ENCODE measurements at places on chromosomes 6 and 20.
A peak's percentile ranks its signal among the peaks of the same experiment; 100 is the strongest.

GRCh38 chr6:36938536-36938935 lies 16.0 kb upstream of the PI16 start:
- no peak for DNase-seq

DNA sequence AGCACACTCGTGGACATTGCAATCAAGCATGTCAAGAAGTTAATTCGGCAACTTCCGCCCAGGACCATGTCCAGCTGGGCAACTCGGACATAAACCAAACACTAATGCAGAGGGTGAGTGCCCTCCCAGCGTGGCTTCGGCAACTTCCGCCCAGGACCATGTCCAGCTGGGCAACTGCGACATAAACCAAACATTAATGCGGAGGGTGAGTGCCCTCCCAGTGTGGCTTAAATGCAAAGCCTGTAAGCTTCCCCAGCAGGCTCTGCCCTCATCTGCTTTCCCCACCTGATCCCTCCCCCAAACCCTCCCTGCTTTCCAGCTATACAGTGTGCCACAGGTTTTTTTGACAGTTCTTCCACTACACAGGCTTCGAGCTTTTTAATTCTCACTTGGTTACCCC lies 143.4 kb downstream of the PXDC1 start:
- DNase-seq: no peak

- DNase-seq: no peak
Observed at GRCh38 chr20:18197382-18198070, 59.9 kb downstream of the KAT14 start.

DNA sequence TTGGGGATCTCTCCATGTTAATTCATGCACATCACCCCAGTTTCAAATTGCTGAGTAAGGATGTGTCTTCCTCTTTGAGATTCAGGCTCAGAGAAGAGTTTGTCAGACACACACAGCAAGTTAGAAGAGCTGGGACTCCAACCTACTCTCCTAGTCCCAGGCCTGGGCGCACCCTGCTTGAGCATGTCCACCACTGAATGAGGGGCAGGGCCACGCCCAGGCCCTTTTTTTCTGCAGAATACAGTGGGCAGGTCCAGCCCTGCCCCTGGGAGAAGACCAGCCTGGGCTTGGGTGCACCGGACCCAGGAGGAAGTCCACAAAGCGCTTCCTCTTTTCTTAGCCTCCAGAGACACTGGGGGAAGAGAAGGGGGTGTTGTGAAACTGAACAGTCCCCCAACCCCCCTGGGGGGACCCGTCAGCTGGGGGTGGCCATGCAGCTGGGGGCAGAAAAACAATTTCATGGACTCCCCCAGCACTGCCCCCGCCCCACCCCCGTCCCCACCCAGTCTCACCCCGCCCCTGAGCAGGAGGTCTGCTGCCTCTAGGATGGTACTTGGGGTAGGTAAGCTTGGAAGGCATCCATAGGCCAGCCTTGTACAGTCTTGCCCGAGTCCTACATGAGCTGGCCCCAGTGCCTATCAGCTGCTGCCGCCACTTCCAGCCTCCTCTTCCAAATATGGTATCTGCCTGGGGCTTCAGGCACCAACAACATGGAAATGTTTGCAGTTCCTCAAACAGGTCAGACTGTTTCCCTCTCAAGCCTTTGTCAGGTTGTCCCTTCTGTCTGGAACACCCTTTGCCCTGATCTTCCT lies 11.7 kb upstream of the HCK start:
- DNase-seq: no peak

DNA sequence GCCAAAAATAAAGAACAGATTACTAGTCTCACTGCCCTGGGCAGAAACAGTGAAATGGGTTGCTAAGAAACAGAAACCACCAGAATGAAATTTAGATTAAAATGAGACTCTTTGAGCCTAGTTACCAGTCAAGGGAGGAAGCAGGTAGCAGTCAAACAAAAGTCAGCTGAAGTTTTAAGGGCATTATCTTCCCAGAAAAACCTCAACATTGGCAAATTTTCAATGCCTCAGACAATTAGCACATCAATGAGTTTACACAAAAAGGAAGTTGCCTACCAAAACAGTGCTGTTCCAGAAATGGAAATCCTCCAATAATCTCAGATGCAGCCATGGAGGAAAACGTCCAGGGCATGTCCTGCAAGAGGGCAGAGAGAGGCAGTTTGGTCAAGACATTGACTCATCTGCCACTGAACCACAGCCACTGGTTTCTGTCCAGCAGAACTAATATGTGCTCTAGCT lies 399.7 kb upstream of the ADGRB3 start:
- no peak for DNase-seq

- DNase-seq: peak; percentile 41
Observed at GRCh38 chr6:90294989-90295853, 1.4 kb downstream of the BACH2 start.

DNA sequence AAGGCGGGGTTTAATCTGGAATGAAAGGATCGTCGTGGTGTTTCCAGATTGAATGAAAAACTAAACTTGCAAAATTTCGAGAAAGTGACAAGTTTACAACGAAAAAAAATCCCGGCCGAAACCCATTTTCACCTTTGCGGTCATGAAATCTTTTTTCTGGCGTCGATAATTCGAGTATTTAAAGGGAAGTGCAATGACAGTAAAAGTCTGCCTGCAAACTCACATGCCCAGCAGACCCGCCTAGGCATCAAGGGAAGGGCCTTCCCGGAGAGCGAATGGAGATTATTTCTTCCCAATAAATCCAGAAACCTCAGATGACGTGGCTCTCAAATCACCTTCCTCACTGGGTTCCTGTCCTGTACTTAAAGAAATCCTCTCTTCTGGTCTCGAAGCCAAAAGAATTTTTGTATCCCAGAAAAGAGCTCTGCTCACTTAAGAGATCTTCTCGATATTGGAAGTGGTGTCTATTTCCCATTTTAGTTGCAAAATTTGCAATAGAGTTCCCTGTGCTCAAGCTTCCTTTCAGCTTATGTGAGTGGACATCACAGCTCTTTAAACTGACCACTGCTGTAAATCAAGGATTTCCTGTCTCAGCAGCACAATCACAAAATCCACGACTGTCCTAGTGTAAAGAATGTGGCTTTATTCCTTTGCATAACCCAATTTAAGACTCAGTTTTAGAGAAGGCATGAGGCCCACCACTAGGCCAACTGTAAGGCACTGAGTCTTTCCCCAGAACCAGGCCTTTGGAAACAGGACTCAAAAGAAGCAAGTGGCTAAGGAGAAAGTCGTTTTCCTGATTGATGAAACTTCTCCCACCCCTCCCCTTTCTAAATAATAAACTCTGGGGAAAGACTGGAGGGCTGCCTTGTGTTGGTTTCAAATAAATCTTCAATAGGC lies 3.9 kb downstream of the OLIG3 start:
- no peak for DNase-seq

GRCh38 chr6:144378437-144378836 lies 93.3 kb downstream of the UTRN start:
- no peak for DNase-seq

- no peak for DNase-seq
Observed at GRCh38 chr20:1943275-1944002, 48.2 kb downstream of the SIRPA start.

DNA sequence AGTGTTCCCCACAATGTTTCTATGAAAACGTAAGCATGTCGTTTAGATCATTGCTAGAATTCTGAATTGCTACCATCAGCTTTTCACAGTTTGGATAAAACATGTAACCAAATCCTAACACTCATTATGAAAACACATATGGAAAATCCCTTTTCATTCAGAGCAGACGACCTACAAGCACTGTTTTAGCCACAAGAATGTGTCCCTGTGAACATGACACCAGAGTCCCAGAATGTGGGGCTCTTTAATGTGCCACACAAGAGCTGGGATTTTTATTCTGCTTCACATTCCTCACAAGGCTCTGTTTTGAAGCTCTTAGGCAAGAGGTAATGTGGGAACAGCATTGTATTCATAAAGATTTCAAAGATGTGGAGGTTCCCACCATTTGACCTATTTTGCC lies 141.1 kb upstream of the CITED2 start:
- no peak for DNase-seq

- DNase-seq: no peak
Observed at GRCh38 chr6:165060720-165061119, 248.7 kb downstream of the C6orf118 start.

DNA sequence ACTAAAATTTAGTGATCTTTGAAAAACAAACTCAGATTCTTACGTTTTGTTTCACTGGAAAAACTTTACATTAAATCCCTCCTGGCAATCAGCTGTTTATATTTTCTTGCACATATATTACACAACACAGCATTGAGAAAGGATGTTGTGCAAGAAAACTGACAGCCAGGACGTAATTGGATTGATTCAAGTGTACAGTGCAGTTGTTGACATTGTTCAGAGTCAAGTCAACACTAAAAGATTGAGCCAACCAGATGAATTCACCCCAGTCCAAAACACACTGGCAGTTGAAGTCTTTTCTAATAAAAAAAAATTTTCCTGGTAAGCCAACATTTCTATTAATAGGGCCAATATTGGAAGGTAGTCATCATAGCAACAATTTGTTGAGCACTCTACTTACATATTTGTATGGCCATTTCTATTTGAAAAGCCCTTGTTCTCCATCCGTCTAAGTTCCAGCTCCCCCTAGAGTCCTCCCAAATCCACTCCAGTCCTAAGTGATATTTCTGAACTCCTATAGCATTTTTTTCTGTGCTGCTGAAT lies 20.9 kb upstream of the VNN1 start:
- DNase-seq: no peak

DNA sequence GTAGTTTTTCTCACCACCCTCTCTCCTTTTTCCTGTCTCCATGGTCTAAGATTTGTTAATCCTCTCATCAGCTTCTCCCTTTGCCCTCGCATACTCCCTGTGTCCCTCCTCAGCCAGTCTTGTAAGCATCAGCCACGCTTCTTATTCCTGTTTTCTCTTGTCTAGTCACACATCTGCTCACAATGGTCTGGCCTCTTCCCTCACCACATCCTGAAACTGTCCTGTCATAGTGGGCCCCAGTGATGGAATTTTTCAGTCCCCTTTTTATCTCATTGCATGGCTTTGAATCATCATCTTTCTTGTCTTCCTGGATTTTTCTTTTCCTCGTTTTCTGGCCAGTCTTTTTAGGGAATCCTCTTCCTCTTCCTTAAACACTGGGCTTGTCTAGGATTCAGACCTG lies 57.2 kb downstream of the GFRA4 start:
- no peak for DNase-seq

GRCh38 chr20:50695135-50695872 lies 4.0 kb upstream of the RIPOR3 start:
- no peak for DNase-seq

- DNase-seq: no peak
Observed at GRCh38 chr20:48470141-48470540, 357.7 kb downstream of the PREX1 start.

DNA sequence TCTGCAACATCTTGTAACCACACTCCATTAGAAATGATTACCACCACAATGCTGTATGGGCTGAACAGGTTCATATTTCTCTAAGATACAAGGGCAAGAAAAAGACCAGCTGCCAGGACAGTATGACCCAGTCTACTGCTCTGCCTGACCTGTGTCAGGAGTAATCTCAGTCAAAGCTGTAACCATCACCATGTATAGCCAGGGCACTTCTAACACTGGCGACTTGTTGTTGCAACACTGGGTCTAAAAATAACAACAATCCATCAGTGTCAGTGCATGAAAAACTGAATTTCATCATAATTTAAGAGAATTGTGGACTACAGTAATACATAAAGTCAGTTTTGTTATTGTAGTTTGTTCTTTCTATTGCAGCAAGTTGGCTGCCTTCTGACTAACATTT lies 738.6 kb upstream of the ADGRB3 start:
- no peak for DNase-seq

- DNase-seq: no peak
Observed at GRCh38 chr20:44586289-44586911, 4.0 kb downstream of the PKIG start.

- no peak for DNase-seq
Observed at GRCh38 chr20:48069596-48069995, 284.3 kb upstream of the SULF2 start.

DNA sequence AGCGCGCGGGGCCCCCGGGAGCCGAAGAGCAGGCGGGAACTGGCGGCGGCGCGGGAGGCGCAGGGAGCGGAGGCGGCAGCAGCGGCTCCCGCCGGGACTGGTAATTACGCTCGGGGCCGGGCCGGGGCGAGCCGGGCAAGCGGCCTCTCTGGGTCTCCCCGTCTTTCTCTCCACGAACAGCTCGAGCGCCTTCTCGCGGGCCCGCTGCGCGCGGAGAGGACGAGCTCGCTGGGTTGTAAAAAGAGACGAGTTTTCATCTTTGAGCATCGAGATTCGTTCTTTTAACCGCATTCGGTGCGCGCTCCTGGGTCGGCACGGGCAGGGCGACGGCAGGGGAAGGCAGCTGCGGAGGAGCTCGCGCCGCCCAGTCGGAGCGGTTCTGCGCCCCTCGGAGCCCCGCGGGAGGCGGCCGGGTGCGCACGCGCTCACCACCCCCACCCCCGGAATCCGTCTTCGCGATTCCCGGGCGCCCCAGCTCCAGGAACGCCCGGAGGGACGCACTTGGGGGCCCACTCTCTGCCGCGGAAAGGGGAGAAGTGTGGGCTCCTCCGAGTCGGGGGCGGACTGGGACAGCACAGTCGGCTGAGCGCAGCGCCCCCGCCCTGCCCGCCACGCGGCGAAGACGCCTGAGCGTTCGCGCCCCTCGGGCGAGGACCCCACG lies 38.0 kb downstream of the YTHDF1 start:
- no peak for DNase-seq

DNA sequence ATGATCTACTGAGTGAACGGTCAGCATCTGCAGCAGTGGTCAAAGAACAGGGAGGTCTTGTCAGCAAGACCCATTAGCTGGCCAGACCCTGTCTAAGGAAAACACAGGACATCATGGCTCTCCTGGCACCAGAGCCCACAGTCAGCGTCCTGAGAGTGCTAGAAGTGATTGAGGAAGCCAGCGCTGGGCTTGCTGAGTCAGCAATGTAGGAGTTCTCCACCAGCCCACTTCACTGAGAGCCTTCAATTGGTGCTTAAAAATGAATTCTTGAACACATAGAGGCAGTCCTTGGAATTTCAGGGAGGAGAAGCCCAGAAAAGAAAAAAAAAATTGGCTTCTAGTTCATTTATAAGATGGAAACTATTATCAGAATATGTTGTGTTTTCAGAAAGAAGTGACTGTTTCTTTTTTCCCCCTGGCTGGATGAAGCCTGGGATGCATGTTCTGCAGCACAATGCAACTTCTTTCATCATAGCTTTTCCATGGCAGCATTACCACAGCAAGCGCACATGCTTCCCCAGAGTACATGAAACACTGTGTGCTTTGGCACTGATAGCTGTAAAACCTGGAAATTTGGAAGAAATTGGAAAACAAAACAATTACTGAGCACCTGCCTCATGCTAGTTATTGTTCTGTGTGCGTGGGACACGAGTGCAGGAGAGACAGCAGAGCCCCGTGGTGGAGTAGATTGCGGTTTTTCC lies 899.9 kb downstream of the C6orf118 start:
- DNase-seq: no peak

DNA sequence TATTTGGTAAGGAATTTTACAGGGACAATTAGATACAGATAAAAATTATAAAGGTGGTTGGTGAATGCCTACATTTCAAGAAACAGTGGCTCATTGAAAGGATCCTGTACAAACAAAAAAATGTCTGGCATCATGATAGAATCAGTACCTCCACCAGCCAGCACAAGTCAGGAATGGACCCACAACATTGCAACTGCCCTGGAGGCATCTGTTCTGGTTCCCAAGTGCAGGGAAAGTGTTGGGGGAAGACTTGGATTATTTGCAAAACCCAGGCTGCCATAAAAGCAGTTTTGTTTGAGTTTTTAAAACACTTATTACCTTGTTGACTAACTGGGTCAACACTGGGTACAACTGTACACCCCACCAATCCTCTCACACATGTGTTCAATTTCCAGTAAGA lies 24.3 kb downstream of the ARHGAP40 start:
- DNase-seq: no peak
